ENCODE measurements at places on chromosomes 11 and 22. TPM values are rescaled to one million over a fixed set of nuclear protein-coding genes. Genes with fewer than 3 reads are reported as not detected.

Gene KCNA4
- not detected for total RNA-seq

Gene TPBGL
- 0.27 TPM for total RNA-seq

Gene HIRA
- total RNA-seq = 24.7 TPM

Gene OR10G7
- total RNA-seq = not detected

Gene IL18BP
- 4.9 TPM for total RNA-seq

Gene KIRREL3
- 10.2 TPM for total RNA-seq

Gene GLYATL1B
- not detected for total RNA-seq

Gene KCNJ11
- 0.44 TPM for total RNA-seq

Gene GLYATL2
- not detected for total RNA-seq

Gene ADAMTS15
- 7.5 TPM for total RNA-seq

Gene RIBC2
- 3.1 TPM for total RNA-seq

Gene PDE2A
- total RNA-seq = 1.2 TPM

Gene OOSP1
- not detected for total RNA-seq

Gene SLC22A12
- not detected for total RNA-seq

Gene IGLL1
- not detected for total RNA-seq

Gene NLRP10
- not detected for total RNA-seq

Gene MUC6
- total RNA-seq = not detected

Gene FAT3
- total RNA-seq = 0.23 TPM

Gene OR10D3
- not detected for total RNA-seq

Gene ACTN3
- total RNA-seq = not detected

Gene C11orf91
- total RNA-seq = 1.8 TPM

Gene PNPLA5
- not detected for total RNA-seq

Gene DCUN1D5
- 61.8 TPM for total RNA-seq

Gene CD248
- total RNA-seq = not detected

Gene CABP4
- total RNA-seq = not detected

Gene GPR137
- total RNA-seq = 49.7 TPM

Gene IGSF9B
- total RNA-seq = 1.7 TPM

Gene SLC16A8
- total RNA-seq = not detected

Gene CYP2R1
- 10.9 TPM for total RNA-seq

Gene MOGAT2
- not detected for total RNA-seq

Gene ZP1
- total RNA-seq = 0.09 TPM

Gene OR8A1
- not detected for total RNA-seq

Gene SPI1
- total RNA-seq = 0.10 TPM

Gene SREBF2
- total RNA-seq = 31.7 TPM

Gene CELSR1
- total RNA-seq = 28.7 TPM

Gene KRTAP5-1
- total RNA-seq = not detected

Gene SELENOM
- total RNA-seq = 71.1 TPM

Gene TBC1D10A
- 11.1 TPM for total RNA-seq

Gene MS4A4A
- total RNA-seq = not detected

Gene MED15
- 55.0 TPM for total RNA-seq

Gene MRGPRE
- total RNA-seq = not detected

Gene HEPACAM
- total RNA-seq = not detected

Gene PHLDA2
- total RNA-seq = 149 TPM

Gene CHKA
- 29.0 TPM for total RNA-seq

Gene MRGPRX3
- total RNA-seq = not detected

Gene TEX54
- not detected for total RNA-seq

Gene CAPN5
- 7.4 TPM for total RNA-seq

Gene ADAMTS8
- total RNA-seq = 0.62 TPM

Gene CRYBA4
- not detected for total RNA-seq

Gene ELMOD1
- total RNA-seq = 0.33 TPM

Gene CALCA
- not detected for total RNA-seq

Gene C1QTNF5
- not detected for total RNA-seq

Gene C11orf86
- total RNA-seq = 73.3 TPM

Gene CFAP68
- 34.2 TPM for total RNA-seq

Gene TMEM86A
- 0.21 TPM for total RNA-seq

Gene LARGE2
- total RNA-seq = 2.2 TPM

Gene FAM180B
- not detected for total RNA-seq

Gene HTR3B
- total RNA-seq = not detected

Gene IGSF22
- not detected for total RNA-seq

Measured in A549 treated with CORT108297 at 1 μM for 4 hours (cell line).